NCI-H460 (cell line): ENCODE measurements at places on chromosomes 6 and 20. TPM values are rescaled to one million over a fixed set of nuclear protein-coding genes. Genes with fewer than 3 reads are reported as not detected.

The EYS gene
- not detected in 2 replicates for total RNA-seq

The SIRPG gene
- not detected in 2 replicates for total RNA-seq

The LY6G6D gene
- not detected in 2 replicates for total RNA-seq

The PNPLA1 gene
- total RNA-seq = not detected in 2 replicates

The PTGIS gene
- not detected in 2 replicates for total RNA-seq

The PKHD1 gene
- not detected in 2 replicates for total RNA-seq

The DOK5 gene
- not detected in 2 replicates for total RNA-seq

The LPIN3 gene
- 6.8 and 7.6 TPM in 2 replicates for total RNA-seq

The LIN28B gene
- total RNA-seq = not detected in 2 replicates

The MARCKS gene
- 10.1 and 11.1 TPM in 2 replicates for total RNA-seq

The NRN1 gene
- total RNA-seq = 7.4 and 9.6 TPM in 2 replicates

The MUCL3 gene
- 0.15 TPM in 1 of 2 replicates, not detected in the other for total RNA-seq
